ENCODE measurements at places on chromosomes 4 and X.

DNA sequence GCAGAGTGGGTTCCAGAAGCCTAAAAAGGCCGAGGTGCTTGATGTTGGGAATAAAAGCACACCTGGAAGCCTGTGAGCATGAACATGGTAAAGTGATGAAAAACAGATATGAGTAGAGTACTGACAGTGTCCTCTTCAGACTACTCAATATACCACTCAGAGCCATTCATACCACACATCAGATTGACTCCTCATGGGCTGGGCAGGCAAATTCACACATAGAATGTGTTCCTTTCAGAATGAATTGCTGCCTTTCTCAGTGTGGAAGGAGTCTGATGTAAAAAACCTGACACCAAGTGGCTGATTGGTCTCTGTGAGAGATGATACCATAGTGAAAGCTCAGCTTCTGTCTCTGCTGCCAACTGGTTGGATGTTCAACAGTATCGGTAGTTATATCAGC lies 442.7 kb downstream of the RAPGEF2 start:
- no peak for DNase-seq

GRCh38 chrX:133523081-133523487 lies 107.8 kb upstream of the GPC4 start:
- DNase-seq = no peak

GRCh38 chrX:13287816-13288215 lies 32.0 kb downstream of the ATXN3L start:
- DNase-seq = no peak

DNA sequence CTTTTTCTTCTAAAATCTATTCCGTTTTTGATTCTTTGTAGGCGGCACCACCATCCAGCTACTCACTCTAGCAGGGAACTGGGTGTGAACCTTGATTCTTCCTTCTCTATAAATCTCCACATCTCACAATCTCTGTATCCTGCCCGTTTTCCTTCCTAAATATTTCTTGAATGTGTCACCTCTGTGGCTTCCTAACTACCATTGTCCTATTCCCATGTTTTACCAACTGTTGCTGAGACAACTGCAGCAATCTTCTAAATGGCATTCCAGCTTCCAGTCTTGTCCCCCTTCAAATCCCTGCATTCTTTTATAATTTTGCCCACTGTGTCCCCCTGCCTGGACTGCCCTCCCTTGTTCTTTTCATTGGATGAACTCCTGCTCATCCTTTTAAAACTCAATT lies 641.3 kb downstream of the RPA4 start:
- DNase-seq = no peak

GRCh38 chr4:42293967-42294813 lies 103.1 kb upstream of the SHISA3 start:
- no peak for DNase-seq

- DNase-seq = no peak
Observed at GRCh38 chr4:54060116-54060515, 4.3 kb downstream of the CHIC2 start.

- DNase-seq = no peak
Observed at GRCh38 chr4:98625920-98626319, 32.5 kb downstream of the TSPAN5 start.

DNA sequence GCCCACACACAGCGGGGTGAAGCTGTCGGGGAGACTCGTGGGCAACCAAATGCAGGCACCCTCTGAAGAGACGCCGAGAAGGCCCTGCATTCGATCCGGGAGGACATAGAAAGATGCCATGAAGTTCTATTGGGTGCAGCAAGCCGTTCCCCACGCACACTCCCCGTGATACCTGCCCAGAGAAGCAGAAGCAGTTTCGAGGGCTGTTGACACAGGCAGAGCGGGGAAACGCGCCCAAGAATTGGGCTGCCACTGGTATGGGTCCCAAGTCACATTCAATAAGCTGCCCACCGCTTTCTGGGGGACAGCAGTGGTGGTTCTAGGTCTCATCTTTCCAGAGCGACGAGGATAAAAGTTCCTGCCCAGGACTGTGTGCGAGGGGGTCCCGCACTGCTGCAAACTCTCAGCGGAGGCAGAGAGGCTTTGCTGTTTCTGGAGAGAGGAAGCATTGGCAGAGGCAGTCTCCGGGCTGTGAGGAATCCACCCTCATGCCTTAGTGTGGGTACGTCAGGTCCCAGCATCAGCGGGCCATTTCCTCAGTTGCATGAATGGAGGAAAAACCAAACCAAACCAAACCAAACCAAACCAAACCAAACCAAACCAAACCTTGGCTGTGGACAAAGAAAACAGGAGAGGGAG lies 10.1 kb downstream of the PITX2 start:
- no peak for DNase-seq

DNA sequence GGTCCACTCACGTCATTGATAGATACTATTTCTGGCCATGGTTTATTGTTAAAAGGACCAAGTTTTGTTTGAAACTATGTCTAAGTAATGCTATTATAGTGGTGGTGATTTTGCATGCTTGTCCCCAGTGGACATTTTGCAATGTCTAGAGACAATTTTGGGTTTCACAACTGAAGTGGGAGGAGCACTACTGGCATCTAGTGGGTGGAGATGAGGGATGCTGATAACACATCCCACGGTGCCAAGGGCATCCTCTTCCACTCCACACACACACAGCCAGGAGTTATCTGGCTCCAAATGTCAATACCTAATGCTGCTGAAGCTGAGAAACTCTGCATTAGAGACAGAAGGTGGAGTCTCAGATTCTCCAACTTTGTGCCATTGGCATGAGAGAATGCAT lies 131.2 kb downstream of the FRMPD4 start:
- DNase-seq = no peak

DNA sequence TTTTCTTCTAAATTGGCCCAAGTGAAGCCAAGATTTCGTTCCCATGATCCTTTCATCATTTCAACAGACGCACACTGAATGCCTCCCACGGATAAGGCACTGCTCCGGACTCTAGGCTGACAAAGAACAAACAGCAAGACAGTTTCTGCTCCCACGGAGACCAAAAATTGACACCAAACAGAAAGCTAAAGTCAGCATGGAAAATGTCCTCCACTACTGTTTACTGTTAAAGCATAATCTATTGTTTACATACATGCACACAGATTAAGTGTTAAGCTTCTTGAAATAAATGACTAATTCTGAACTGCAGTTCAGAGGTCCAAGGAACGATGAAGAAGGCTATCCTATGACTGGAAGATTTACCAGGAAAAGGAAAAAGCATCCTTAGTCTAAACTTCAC lies 199.6 kb downstream of the AASDH start:
- DNase-seq = no peak

DNA sequence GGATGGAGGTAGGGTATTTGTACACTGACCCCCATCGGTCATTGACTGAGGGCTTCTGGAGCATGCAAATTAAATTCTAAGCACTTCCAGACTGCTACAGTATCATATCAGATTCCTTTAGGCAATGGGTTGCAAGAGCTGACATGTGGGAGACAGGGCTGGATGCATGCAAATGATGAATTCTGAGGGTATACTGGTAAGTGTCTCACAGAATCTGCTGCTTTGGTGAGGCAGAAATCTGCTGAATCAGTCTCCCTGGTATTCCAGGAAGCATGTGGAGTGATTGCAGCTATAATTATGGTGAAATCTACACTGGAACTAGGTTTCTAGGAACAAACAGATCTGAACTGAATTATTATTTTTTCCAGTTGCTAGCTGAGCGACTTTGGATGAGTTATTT lies 684.9 kb upstream of the MAGEB2 start:
- no peak for DNase-seq

DNA sequence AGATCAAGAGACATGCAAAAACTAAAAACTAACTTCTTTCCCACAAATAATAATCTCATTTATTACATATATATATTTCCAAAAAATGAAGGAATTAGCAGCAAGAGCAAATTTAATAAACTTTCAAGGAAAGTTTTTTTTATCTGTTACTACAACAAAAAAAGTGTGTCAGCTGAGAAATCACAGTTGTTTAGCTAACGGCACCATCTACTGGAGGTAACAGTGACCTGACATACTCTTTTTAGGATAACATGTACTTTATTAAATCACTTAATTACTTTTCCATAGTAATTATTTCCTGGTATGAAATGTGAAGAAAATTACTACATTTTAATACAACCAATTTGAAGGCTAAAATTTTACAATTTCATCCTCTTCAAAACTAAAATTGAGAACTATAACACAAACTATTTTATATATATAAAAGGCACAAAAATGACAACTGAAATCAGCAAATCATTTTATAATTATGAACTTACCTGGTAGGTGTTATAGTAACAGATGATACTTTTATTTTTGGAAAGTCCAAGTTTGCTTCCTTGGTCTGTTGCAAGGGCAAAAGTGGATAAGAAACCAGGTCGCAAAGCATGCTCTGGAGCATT lies 9.1 kb downstream of the LAMTOR3 start:
- DNase-seq = peak; percentile 56

GRCh38 chrX:22999696-23000223 lies at the start of gene DDX53:
TSS of gene DDX53 (plus strand) at chrX:22999960. CDS start at chrX:23000058, 98 bp downstream.
- DNase-seq = no peak

GRCh38 chr4:142598132-142598531 lies 248.0 kb downstream of the INPP4B start:
- no peak for DNase-seq
